HS-5 (cell line): ENCODE measurements at places on chromosomes 6 and 20.
A peak's percentile ranks its signal among the peaks of the same experiment; 100 is the strongest.

- DNase-seq, result no peak
Observed at GRCh38 chr20:62891111-62891510, 29.5 kb upstream of the TCFL5 start.

- no peak for DNase-seq
Observed at GRCh38 chr6:80622641-80623040, 516.2 kb downstream of the BCKDHB start.

- no peak for DNase-seq
Observed at GRCh38 chr6:165652766-165653165, 10.3 kb downstream of the PDE10A start.

- DNase-seq, result no peak
Observed at GRCh38 chr20:35286077-35286898, 1.7 kb upstream of the EIF6 start.

GRCh38 chr20:62501801-62502495 lies 26.2 kb upstream of the GATA5 start:
- DNase-seq, result peak; percentile 54

- DNase-seq, result no peak
Observed at GRCh38 chr20:50052550-50053361, 60.2 kb downstream of the UBE2V1 start.

DNA sequence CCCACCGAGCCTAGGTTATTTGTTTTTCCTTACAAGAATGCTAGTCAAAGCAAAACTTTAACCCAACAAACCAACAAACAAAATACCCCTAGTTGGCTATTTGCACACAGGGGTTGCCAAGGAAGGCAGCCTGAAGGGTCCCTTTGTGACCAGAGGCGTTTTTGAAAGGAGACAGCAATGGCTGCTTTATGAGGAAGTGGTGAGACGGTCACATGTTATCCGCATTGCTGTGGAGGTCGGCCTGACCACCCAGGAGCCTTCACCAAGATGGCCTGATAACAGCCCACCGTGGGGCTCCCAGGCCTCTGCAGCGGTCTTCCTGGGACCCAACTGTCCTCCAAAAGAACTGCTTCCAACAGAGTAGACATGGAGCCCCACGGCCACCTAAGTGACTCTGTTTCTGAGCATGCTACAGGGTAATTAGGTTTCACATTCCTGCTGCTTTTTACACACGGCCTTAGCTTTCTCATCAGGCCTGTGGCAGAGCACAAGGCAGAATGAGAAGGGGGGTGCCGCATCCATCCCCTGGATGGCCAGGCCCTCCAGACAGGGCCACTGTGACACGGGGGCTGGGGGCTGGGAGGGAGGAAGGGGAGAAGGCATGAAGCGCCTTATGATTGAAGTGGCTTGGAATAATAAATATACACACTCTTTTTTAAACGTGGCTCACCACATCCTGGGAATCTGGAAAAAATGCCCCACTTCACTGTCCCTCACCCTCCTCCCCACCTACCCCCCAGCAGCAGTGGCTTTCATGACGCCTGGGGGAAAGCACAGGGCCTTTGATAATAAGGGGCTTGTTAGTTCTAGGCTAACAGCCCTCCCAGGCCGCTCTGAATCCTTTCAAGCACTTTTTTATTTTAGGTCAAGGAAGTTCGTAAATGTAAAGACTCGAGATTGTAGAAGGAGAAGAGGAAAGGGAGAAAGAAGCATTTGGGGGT lies 86.0 kb downstream of the CLIC5 start:
- no peak for DNase-seq

DNA sequence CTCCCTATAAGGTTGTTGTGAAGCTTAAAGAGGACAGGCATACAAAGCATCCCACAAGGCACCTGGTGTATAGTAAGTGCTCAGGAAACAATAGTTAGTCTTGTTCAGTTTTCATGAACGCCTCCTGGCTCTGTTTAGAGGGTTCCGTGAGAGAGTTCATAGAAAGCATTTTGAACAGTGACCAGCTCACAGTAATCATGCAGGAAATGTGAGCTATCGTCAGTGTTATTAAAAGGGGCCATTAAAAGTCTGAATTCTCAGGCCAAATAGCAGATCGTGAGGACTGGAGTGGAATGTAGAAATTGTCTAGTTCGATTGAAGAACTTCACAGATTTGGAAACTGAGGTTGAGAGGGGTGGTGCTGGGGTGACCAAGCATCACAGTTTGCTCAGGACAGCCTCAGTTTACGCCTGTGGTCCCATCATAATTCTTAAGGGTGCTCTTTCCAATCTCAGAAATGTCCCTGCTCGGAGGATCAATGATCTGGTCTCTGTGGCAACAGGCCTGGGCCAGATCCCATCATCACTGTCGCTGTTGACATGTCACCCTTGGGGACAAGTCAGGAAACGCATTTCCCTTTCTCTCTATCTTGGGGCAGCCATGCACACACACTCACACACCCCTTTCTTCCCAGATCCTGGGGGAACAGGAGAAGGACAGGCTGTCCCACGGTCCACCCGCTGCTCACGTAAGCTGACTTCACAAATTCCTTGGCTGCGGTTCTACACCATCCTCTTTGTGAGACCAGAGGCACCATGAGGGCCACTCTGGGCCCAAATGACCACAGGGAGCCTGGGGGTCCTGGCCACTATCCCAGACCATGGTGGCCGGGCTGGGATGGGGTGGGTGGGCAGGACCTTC lies 7.2 kb downstream of the TGM2 start:
- no peak for DNase-seq

- DNase-seq, result no peak
Observed at GRCh38 chr6:131003488-131004386, 59.3 kb downstream of the EPB41L2 start.

- DNase-seq, result no peak
Observed at GRCh38 chr6:45709781-45710220, 305.9 kb downstream of the CLIC5 start.

- DNase-seq, result no peak
Observed at GRCh38 chr20:50194831-50195523, 4.3 kb downstream of the CEBPB start.

DNA sequence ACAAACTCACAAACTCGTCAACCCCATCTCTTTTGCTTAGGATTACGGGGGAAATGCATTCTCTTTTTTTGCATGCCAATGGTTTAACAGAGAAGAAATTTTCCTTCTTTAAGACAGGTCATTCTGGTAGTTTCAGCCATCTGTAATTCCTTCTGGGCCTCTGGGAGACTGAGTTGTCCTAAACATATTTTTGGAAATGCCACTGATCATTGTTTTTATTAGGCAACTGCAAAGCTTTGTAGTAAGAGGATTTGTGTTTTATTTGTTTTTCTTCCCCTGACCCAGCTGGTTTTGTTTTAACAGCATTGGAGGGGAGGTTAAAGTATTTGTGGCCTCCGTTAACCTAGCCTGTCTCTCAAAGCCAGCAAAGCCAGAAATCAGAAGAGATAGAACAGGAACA lies 73.1 kb upstream of the ISM1 start:
- DNase-seq, result no peak

DNA sequence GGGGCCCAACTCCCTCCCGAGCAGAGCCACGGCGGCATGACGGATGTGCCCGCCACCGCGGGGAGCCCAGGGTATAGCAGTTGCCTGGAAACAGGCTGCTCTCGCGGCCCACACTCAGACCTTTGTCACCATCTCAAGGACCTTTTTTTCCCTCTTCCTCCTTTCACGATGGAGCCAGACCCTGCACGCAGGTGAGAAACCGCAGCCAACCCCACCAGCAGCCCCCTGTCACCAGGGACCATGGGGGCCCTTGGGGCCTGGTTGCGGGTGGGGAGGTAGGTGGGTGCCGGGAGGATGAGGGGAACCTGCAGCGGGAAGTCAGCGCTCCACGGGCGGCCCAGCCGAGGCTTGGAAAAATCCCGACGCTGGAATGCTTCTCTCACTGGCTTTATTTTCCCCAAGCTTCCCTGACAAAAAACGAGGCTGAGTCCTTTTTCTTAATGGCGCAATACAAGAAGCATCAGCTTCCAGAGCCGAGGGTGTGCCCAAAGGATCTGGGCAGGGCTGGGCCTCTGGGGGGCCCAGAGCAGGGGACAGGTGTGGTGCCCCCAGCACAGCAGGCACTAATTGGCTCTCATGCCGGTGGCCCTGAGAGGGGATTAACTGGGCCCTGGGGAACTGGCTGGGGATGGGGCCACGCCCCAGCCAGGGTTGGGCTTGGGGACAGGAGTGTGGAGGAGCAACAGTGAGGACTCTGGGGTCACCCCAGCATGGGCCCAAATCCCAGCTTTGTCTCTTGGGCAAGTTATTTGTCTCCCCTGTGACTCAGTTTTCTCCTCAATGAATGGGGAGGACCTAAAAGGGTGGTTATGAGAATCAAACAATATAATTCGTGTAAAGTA lies 23.9 kb downstream of the NOL4L start:
- DNase-seq, result no peak

GRCh38 chr6:28159029-28159607 lies 17.4 kb downstream of the ZKSCAN8 start:
- DNase-seq, result no peak

GRCh38 chr6:84785671-84786070 lies 21.3 kb upstream of the TBX18 start:
- no peak for DNase-seq

DNA sequence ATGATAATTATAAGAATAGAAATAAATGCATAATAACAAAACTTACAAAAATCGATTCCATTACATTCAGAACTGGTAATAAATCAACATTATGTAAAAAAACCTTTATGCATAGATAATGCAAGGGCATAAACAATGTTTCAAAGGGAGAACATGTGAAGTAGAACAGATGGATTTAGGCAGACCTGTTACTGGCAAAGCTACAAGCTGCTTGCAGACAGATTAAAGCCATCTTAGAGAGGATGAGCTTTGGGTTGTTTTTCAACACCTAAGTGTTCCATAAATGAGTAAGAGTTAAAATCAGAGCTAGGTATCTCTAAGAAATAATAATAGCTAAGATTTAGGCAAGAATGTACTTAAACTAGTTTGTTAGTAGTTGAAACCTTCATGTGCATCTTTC lies 37.2 kb downstream of the SNAP25 start:
- no peak for DNase-seq

DNA sequence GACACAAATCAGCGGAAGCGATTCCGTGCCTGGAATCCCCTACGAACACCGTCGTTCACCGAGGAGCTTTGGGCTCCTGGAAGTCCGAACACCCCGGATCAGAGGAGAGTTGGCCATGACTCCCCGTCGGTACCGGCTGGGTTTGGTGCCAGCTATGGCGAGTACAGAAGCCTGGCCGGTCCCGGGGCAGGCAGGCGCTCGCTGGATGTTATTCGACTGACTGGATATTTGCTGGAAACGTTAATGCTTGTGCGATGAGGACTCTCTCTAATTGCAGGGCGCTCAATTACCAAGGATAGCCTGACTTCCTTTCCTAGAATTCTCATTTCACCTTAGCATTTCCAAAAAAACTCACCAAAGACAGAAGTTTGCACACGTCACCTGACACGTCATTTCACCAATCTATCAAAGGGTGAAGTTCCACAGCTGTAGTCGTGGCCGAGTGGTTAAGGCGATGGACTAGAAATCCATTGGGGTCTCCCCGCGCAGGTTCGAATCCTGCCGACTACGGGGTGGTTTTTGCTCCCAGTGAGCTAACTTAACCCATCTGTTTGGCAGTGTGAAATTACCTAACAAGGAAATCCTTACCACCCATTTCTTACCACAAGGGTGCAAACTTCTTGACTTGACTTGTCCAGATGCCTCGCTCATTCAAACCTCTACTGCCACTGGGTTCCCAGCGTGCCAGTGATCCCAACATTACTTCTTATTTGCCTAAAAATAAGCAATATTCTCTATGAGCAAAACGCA lies 22.7 kb upstream of the ZNF184 start:
- DNase-seq, result peak; percentile 78

GRCh38 chr6:157638779-157639178 lies 184.3 kb upstream of the SNX9 start:
- DNase-seq, result no peak

- no peak for DNase-seq
Observed at GRCh38 chr20:12570371-12570770, 438.4 kb upstream of the SPTLC3 start.

GRCh38 chr20:60212695-60213094 lies 254.5 kb downstream of the CDH26 start:
- no peak for DNase-seq

DNA sequence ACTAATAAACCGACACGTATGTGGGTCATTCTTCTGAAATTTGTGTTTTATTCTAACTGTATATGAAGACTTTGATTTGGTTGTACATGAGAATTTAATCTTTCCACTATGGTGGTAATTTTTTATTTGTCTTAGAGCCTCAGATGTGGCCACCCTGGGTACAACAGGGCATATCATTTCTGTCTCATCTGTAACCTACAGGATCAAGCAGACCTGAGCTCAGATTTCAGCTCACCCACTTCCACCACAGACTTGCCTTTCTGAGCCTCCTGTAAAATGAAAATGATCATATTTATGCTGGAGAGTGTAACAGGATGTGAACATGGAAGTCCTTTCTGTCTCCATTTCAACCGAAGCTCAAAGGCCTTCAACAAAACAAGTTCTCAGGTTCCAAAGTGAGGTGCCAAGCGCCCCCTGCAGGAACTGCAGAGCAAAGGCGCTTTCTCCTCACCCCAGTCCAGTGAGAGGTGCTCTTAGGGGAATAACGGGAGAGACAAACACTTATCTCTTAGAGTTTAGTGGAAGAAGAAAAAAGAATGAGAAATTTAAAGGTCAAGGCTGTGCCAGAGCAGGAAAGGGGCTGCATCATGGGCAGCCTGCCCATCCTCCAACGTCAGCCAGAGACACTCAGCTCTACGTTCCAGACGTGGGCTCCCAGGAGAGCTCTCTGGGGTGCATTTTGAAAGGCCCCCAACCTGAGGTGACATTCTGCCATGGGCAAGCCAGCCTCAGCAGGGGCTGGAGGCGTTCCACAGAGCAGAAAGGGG lies 23.0 kb upstream of the CD24 start:
- no peak for DNase-seq

DNA sequence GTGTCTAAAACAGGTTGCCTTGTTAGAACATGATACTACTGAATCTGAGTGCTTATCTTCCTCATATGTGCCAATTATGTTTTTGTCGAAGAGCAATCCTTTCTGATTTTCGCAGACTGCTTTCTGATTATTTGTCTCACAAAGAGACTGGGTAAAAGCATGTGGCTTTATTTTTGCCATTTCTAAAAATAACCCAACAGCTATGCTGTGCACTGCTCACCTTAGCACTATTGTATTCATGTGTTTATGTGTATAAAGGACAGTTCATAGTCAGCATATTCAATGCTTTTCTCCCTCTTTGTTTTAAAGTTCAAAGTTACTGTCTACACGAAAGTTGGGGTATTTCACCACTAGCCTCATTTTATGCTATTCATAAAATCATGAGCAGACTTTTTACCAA lies 127.0 kb downstream of the SGK1 start:
- no peak for DNase-seq

DNA sequence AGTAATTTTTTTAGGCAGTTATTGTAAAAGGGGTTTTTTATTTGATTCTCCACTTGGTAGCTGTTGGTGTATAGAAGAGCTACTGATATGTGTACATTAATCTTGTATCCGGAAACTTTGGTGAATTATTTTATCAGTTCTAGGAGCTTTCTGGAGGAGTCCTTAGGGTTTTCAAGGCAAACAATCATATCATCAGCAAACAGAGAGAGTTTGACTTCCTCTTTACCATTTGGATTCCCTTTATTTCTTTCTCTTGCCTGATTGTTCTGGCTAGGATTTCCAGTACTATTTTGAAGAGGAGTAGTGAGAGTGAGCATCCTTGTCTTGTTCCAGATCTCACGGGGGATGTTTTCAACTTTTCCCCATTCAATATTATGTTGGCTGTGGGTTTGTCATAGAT lies 28.0 kb upstream of the TNFAIP3 start:
- no peak for DNase-seq

GRCh38 chr6:96704713-96705112 lies 132.6 kb downstream of the GPR63 start:
- no peak for DNase-seq
